ENCODE measurements at places on chromosomes 12 and 14.

- DNase-seq = no peak
Measured at GRCh38 chr14:59454139-59454538, 11.0 kb downstream of the GPR135 start.

- no peak for DNase-seq
Measured at GRCh38 chr12:12156116-12156515, 85.4 kb downstream of the BCL2L14 start.

DNA sequence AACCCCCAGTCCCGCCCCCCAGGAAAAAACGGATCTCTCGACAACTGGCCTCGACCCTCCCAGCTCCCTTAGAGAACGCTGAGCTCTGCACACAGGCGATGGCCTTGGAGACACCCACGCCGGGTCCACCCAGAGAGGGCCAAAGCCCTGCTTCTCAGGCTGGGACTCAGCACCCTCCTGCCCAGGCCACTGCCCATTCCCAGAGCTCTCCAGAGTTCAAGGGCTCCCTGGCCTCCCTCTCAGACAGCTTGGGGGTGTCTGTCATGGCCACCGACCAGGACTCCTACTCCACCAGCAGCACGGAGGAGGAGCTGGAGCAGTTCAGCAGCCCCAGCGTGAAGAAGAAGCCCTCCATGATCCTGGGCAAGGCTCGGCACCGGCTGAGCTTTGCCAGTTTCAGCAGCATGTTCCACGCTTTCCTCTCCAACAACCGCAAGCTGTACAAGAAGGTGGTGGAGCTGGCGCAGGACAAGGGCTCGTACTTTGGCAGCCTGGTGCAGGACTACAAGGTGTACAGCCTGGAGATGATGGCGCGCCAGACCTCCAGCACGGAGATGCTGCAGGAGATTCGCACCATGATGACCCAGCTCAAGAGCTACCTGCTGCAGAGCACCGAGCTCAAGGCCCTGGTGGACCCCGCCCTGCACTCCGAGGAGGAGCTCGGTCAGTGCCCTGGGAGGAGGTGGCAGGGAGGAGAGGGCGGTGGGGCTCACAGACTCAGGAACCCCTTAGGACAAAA, 95.8 kb downstream of the LGMN start:
- no peak for DNase-seq

DNA sequence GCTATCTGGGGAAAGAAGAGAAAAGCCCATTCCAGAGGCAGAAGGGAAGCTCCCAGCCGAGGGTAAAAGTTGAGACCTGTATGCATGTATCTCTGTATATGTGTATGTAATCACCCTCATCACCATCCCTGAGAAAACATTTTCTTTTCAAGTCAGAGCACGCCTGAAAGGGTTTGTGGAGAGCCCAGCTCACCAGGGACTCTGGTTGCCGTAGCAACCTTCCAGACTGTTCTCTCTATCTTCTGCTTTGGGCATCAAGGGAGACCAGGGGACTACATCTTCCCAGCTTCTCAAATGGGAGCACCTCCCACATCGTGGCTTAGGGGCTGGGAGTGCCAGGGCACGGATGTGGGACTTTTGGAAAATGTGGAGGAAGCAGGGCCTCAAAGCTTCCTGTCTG, 93.5 kb downstream of the GALNT8 start:
- DNase-seq = no peak

DNA sequence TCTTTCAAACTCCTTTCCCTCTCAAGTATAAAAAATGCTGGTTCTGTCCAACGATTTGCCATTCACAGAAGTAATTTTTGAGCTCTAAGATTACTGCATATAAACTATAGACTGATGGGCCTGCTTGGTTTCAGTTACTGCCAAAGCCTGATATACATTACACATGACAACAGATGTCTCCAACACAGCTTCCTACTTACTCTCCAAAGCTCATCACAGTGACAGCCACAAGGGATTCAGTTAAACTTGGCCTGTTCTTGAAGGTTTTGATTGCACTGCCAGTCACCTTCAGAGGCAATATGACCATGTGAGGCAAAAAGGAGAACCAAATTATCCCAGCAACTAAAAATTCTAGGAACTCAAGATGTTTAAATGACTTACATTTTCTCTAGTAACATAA, 30.1 kb downstream of the STXBP6 start:
- no peak for DNase-seq

DNA sequence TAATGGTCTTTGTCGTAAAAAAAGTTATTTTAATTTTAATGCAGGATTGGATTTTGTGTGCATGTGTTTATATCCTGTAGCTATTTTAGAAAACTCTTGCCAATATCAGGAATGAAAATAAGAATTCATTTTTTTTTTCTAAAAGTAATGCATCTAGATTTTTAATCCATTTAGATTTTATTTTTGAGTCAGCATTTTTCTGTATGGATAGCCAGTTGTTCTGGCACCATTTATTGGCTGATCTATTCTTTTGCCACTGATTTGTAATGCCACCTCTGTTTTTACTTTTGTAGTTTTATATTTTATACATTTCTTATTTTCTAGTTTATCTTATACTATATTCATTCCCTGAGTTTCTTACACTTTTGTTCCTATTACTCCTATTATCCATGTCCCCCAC, 343.0 kb downstream of the FOXG1 start:
- no peak for DNase-seq

- no peak for DNase-seq
Measured at GRCh38 chr14:69342928-69343525, 55.1 kb downstream of the ERH start.

GRCh38 chr12:108507971-108508642, 7.0 kb upstream of the FICD start:
- DNase-seq = no peak

GRCh38 chr12:29216797-29217575, 67.9 kb downstream of the FAR2 start:
- DNase-seq = no peak

All from stimulated activated CD8-positive, alpha-beta memory T cell treated with anti-CD3 and anti-CD28 coated beads, Interleukin-7, amount 100 ng/mL, for 1 hour (primary cell).